T follicular helper cell (primary cell): ENCODE measurements at places on chromosomes 12 and 14.

DNA sequence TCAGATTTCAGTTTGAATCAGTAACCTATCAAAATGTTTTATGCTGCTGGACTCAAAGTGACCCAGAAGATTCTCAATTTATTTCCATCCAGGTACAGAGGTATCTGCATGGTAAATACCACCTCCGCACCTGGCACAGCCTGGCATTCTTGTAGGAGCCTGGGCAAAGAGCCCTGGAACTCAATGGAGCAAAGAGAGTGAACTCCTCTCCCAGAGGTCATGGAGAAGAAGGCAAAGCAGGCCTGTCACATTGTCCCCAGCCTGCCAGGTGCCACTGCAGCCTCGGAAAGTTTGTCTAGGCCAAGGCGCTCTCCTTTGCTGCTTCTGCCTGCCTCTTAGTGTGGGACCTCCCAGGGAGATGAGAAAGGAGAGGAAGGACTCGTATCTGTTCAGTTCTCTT is 319.8 kb downstream of the ZFP36L1 start:
- no peak for DNase-seq

DNA sequence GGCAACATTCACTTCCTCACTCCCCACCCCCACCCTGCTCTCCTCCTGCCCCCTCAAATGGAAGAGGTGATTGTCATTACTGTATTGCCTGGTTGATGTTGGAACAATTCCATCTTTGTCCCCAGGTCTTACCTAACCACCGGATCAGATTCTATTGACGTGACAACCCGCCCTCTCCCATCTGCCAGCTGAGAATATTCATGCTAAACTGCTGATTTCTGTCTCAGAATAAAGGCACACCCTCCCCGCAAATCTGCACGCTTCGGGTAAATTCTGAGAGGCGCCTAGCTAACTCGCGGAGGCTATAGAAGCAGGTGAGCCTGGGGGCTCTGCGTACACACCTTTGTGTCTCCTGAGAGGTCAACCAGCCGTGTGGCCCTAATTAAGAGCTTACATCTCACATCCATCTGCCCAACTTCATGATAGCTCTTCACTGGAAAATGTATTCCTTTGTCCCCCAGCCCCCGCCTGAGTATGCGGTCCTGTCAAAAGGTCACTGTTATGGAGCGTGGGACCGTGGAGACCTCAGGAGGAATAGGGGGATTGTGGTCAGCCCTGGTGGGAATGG is 1054.3 kb downstream of the VRK1 start:
- DNase-seq = no peak

DNA sequence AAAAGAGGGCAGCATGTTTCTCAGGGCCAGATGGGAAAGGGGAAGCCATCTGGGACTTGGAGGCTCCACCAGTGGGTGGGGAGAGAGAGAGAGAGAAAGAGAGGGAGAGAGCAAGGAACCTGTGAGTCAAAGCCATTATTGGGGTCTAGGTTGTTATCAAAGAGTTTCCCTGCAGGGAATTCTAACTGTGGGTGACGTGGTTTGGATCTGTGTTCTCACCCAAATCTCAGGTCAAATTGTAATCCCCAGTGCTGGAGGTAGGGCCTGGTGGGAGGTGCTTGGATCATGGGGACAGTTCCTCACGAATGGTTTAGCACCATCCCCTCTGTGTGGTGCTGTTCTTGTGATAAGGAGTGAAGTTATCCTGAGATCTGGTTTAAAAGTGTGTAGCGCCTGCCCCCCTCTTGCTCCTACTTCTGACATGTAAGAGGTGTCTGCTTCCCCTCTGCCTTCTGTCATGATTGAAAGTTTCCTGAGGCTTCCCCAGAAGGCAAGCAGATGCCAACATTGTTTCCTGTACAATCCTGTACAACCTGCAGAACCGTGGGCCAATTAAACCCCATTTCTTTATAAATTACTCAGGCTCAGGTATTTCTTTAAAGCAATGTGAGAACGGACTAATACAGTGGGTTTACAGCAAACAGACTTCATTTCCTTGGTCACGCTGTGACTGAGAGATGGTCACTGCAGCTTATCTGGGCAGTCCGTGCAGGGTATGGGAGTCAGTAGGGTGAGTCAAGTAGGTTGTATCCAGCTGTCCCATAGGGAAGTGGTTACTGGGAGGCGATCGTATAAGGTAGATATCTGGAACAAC is 52.4 kb downstream of the CCDC91 start:
- no peak for DNase-seq

DNA sequence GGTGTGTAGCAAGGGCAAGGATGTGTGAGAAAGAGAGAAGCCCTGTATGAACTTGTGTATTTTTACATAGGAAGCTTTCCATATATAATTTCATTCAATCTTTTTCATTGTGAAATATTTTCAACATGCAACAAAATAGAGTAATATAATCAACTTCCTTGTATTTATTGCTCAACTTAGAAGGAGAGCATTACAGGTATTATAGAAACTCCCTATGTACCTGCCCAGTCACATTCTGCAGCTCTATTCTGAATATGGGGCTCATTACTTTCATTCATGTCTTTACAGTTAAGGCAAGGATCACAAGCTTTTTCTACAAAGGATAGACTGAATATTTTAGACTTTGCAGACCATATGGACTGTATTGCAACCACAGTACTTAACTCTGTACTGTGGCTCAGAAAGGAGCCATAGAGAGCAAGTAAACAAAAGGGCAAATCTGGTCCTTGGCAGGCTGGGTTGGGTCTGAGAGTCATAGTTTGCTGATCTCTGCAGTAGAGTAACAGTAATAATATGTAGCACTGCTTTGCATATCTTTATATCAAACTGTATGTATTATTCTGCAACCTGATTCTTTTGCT is 11.3 kb downstream of the NR1H4 start:
- no peak for DNase-seq
